ENCODE measurements at places on chromosomes 13 and 19.

DNA sequence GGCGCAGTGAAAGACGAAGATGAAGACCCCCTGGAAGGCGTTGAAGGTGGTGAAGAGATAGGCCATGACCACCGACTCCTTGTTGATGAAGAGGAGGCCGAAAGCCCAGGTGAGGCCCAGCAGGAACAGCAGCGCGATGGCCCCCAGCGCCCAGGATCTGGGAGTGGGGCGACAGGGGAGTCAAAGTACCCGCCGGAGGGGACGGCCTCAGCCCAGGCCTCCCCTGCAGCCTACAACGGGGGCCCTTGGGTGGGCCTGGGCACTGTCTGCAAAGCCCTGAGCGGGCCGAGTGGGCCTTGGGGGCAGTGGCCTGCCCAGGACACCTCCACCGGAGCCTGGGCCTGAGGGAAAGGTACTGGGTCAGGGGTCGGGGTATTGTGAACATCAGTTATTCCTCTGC, 19.0 kb upstream of the ASF1B start:
- DNase-seq = no peak

- DNase-seq = no peak
Measured at GRCh38 chr19:14434543-14435319, 1.6 kb downstream of the PKN1 start.

- no peak for DNase-seq
Measured at GRCh38 chr19:54558339-54558738, 15.3 kb upstream of the LILRA2 start.

GRCh38 chr13:75736173-75736572, 100.0 kb downstream of the LMO7 start:
- DNase-seq = no peak

GRCh38 chr19:17575871-17576757, 20.7 kb downstream of the COLGALT1 start:
- no peak for DNase-seq

DNA sequence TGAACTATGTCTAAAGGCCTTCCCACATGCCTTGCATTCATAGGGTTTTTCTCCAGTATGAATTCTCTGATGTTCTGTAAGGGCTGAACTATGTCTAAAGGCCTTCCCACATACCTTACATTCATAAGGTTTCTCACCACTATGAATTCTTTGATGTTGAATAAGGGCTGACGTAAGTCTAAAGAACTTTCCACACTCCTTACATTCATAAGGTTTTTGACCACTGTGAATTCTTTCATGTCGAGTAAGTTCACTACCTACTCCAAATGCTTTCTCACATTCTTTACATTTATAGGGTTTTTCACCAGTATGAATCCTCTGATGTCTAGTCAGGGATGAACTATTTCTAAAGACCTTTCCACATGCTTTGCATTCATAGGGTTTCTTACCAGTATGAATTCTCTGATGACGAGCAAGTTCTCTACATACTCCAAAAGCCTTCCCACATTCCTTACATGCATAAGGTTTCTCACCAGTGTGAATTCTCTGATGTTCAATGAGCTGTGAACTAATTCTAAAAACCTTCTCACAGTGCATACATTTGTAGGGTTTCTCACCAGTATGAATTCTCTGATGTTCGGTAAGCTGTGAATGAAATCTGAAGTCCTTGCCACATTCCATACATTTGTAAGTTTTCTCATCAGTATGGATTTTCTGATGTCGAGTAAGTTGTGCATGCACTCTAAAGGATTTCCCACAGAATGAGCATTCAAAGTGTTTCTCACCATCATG, 19.1 kb upstream of the ZNF260 start:
- peak; percentile 22 for DNase-seq

DNA sequence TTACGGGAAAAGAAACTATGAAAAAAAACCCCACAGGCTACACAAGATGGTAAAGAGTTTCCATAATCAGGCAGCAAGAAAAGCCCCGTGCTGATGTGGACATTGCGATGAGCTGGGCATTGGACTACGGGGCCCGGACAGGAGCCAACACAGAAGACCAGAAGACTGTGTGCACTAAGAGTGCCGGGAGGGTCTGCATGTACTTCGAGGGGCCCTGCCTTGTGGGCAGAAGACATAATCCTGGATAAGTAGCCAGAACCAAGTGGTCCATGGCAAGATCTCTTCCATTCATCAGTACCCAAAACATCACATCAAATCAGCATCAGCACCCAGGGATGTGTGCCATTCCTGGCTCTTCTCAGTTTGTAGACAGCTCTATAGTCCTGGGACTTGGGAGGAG, 317.8 kb downstream of the FGF9 start:
- DNase-seq = no peak

DNA sequence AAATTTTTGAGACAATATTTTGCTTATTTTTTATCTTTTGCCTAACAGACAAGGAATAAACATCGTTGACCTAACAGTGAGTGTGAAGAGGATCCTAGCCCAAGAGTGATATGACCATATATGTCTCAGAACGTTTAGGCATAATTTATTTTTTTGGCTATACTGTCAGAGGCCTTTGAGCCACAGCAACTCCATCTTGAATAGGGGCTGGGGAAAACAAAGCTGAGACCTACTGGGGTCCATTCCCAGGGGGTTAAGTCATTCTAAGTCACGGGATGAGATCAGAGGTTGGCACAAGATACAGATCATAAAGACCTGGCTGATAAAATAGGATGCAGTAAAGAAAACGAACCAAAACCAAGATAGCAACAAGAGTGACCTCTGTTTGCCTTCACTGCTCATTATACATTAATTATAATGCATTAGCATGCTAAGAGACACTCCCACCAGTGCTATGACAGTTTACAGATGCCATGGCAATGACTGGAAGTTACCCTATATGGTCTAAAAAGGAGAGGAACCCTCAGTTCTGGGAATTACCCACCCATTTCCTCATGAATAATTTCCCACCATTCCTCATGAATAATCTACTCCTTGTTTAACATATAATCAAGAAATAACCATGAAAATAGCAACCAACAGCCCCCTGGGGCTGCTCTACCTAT, 510.9 kb upstream of the PCDH9 start:
- DNase-seq = no peak

- no peak for DNase-seq
Measured at GRCh38 chr13:85266771-85267170, 532.4 kb downstream of the SLITRK6 start.

DNA sequence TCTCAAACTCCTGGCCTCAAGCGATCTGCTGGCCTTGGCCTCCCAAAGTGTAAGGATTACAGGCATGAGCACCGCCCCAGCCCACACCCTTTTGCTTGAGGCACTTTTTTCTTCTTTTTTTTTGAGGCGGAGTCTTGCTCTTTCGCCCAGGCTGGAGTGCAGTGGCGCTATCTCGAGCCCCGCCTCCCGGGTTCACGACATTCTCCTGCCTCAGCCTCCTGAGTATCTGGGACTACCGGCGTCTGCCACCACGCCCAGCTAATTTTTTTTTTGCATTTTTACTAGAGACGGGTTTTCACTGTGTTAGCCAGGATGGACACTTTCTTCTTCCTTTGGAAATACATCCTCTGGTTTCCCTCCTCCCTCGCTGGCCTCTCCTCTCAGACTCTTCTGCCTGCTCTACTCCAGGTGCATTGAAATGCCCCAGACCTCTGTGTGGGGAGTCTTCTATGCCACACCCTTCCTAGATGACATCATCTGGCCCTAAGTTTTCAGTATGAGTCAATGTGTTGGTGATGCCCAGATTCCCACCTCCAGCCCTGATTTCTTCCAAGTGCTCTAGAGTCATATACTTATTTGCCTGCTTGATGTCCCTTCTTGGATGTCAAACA, 20.7 kb upstream of the TPT1 start:
- DNase-seq = no peak
